ENCODE measurements at places on chromosomes 6 and 20.

DNA sequence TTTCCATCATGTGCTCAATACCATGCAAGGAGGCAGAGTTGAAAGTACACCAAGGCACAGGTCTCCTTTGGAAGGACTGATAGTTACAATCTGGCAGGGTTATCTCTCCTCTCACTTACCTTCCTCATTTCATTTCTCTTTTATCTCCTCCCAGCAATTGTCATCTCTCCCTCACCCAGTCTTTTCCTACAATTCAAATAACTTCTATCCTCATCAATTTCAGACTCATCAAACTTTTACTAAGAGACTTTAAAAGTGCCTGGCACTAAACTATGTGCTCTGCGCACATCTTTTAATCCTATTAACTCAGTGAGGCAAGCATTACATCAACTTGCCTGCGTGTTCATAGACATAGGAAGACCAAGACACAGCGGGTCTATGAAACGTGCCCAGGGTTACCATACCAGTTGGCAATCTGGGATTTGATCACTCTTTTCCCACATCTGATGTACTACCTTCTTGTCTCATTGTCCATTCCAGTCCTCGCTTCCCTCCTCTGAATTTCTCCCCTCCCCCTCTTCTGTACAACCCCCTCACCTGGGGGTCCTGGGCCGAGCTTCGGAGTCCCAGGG is 1.2 kb downstream of the VARS1 start:
- no peak for DNase-seq

- DNase-seq: no peak
Measured at GRCh38 chr6:23282252-23283021, 713.1 kb downstream of the HDGFL1 start.

DNA sequence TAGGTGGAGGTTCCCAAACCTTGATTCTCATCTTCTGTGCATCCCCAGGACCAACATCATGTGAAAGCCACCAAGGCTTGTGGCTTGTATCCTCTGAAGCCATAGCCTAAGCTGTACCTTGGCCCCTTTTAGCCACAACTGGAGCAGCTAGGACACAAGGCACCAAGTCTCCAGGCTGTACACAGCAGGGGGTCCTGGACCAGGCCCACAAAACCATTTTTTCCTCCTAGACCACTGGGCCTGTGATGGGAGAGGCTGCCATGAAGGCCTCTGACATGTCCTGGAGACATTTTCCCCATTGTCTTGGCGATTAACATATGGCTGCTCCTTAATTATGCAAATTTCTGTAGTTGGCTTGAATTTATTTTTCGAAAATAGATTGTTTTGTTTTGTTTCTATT is 114.8 kb upstream of the LAMA2 start:
- DNase-seq: no peak

DNA sequence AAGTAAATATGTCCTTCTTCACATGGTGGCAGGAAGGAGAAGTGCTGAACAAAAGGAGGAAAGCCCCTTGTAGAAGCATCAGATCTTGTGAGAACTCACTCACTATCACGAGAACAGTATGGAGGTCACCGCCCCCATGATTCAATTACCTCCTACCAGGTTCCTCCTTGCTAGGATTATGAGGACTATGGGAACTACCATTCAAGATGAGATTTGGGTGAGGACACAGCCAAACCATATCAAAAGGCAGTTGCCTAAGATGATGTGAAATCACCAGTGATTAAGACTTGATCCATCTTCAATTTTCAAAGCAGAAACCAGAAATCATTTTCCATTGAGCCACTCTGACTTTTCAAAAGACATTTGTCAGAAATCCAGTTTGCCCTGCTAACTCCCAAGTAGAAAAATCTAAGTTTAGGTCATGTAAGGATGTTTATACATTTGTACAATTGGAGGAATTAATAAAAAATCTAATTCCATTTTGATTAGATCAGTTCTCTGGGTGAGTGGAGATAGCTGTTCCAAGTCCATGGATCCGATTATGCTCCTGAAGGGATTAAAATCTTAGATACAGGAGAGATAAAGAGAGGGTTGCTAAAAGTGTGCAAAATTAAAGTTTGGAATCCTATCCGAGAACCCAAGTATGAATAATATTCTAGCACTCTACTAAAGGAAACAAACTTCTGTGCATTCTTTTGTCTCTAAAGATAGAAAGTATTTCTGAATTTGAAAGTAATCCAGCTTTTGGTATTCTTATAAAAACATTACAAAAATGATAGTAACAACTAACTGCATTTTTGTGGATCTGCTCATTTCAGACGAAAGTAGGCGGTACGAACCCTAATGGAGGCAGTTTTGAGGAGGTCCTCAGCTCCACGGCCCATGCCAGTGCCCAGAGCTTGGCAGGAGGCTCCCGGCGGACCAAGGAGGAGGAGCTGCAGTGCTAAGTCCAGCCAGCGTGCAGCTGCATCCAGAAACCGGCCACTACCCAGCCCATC is 39.5 kb downstream of the HDDC2 start:
- DNase-seq: no peak

- DNase-seq: no peak
Measured at GRCh38 chr20:44018259-44018941, 103.7 kb downstream of the TOX2 start.

DNA sequence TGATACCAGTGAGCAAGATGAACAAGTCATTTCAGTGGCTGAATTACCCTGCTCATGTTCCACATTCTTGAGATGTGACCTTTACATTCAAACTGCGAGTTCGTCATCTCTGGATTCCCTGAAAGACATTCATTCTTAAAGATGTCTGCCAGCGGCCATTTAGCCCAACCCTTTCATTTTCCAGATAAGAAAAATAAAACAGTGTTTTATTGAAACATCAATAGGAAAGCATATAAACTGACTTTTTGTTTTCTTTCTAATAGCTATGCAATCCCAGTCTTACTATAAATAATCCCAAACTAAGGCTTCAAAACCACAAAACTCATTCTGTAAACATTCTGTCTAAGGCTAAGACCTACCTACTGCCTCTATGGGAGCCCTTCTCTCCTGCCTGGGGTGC is 134.0 kb downstream of the SAMD5 start:
- no peak for DNase-seq

GRCh38 chr20:14687313-14687712 is 349.9 kb upstream of the FLRT3 start:
- DNase-seq: no peak

DNA sequence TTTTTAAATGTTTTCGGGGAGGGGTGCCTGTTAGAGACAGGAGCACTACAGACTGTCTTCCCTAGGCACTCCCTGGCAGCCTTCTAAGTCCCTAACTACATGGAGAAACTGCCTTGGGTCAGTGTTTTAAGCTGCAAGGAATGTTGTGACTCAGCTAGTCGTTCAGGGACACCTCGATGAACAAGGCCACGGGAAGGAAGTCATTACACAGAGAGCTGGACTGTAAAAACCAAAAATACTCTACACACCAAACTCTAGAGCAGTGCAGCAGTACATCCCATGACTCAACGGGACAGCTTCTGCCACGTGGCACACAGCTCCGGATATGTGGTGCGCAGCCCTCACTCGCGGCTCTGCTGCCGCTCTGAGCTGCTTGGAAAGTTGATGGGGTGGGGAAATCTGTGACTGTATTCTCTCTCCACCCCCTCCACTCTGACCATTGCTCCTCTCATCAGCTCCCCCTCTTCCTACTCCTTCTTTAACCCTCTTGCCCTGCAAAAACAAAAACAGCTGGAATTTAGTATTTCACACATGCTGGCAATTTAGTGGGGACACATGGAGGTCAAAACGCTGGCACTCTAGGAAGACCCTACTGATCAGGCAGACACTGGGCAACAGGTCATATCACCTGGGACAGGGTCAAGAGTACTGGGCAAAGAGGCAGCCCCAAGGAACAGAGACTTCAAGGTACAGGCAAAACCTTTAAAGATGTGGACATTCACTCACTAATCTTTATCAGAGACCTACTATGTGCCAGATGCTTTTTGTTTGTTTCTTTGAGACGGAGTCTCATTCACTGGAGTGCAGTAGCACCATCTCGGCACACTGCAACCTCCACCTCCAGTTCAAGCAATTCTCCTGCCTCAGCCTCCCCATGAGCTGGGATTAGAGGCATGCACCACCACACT is 10.9 kb upstream of the LPIN3 start:
- DNase-seq: peak; percentile 55

DNA sequence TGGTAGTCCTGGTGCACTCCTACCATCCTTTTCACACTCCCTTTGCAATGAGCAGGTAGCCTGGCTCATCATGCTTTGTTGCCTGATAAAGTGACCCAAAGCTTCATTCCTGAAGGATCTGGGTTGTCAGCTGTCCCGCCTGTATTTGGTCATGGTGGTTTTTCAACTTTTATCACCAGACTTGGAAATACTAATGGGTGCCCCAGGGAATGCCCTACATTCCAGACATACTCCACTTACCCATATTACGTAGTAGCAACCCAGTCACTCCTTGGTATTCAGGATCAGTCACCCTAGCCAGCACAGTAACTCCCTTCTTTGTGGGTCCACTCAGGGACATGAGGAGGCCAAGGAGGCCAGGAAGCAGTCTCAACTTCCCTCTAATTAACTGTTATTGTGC is 199.2 kb downstream of the MAFB start:
- DNase-seq: no peak

GRCh38 chr6:132789396-132789776 is 9.1 kb downstream of the SLC18B1 start:
- no peak for DNase-seq

DNA sequence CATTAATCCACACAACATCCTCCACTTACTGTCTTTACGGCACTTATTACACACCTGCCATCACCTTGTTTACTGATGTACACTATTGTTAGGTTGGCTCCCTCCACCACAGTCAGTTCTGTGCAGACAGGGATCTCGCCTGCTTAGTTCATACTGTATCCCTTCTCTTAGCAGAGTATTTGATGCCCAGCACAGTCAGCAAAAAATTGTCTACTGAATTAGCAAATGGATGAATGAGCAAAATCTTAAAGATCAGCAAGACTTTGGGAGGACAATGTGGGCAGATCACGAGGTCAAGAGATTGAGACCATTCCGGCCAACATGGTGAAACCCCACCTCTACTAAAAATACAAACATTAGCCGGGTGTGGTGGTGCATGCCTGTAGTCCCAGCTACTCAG is 109.8 kb upstream of the ATXN1 start:
- no peak for DNase-seq

GRCh38 chr6:37916675-37917074 is 97.1 kb downstream of the ZFAND3 start:
- no peak for DNase-seq

- DNase-seq: no peak
Measured at GRCh38 chr20:58967652-58968429, 13.2 kb upstream of the NELFCD start.

- DNase-seq: no peak
Measured at GRCh38 chr20:46205349-46205748, 87.2 kb downstream of the CD40 start.

DNA sequence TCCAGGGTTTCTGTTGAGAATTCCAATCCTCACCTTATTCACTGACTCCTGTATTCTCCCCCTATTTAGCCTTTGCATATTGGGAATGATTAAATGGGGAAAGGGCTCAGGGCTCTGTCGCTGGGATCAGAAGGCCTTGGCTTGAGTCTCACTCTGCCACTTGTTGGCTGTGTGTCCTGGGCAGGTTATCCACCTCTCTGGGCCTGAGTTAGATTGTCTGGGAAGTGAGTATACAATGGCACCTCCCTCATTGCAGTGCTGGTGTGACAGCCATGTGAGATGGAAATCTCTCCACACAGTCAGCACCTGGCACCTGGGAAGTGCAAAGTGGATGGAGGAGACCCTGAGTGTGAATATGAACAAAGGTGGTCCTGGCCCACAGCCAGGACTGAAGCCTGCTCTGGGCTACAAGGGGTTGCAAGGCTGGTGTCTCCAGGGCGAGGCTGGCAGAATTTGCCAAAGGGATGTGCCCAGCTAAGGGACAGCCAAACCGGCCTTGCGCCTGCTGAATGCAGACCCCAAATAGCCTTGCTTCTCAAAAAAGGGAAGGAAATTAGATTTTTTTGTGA is 200.0 kb upstream of the PMEPA1 start:
- DNase-seq: no peak

- DNase-seq: no peak
Measured at GRCh38 chr6:130035211-130035610, 16.8 kb downstream of the L3MBTL3 start.

GRCh38 chr6:140204154-140204553 is 829.7 kb upstream of the CITED2 start:
- DNase-seq: no peak

DNA sequence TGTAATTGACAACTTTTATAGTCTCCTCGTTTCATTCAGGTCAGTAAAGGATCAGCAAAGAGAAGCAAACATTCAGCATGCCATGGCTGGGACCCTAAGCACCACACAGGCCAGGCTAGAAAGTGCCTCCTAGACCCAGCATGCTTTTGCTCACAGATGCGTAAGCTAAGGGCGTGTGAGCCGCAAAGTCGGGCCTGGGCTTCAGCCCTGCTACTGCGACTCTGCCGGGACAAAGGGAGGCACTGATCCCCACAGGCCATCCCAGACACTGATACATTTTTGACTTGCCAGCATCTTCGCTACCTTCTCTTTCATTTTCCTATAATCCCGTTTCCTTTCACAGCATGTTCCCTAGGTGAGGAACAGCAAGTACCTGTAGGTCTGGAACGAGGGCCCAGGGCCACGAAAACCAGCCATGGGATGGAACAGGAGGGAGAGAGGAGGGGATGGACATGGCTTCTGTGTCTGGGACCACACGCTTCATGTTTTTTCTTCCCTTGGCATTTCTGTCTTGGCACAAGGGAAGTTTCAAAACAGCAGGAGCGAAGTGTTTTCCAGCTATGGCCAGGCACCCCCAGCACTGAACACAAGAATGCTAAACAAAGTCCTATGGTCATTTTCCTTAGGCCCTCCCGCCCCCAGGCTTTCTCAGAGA is 42.6 kb downstream of the IRF4 start:
- no peak for DNase-seq

DNA sequence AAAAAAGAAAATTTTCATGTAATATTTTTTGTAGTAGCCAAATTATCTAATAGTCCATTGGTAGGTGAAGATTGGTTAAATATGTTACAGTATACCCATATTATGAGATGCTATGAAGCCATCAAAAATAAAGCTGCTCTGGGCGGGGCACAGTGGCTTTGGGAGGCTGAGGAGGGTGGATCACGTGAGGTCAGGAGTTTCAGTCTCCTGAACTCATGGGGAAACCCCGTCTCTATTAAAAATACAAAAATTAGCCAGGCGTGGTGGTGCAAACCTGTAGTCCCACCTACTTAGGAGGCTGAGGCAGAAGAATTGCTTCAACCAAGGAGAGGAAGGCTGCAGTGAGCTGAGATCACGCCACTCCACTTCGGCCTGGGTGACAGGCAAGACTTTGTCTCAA is 360.5 kb downstream of the KIF16B start:
- DNase-seq: no peak

Measured in activated CD4-positive, alpha-beta T cell treated with anti-CD3 and anti-CD28 coated beads for 1 hour (primary cell).